ENCODE measurements at places on chromosomes 4 and X.

- no peak for DNase-seq
These were observed 115.0 kb upstream of the TBL1X start for GRCh38 chrX:9349572-9350494.

DNA sequence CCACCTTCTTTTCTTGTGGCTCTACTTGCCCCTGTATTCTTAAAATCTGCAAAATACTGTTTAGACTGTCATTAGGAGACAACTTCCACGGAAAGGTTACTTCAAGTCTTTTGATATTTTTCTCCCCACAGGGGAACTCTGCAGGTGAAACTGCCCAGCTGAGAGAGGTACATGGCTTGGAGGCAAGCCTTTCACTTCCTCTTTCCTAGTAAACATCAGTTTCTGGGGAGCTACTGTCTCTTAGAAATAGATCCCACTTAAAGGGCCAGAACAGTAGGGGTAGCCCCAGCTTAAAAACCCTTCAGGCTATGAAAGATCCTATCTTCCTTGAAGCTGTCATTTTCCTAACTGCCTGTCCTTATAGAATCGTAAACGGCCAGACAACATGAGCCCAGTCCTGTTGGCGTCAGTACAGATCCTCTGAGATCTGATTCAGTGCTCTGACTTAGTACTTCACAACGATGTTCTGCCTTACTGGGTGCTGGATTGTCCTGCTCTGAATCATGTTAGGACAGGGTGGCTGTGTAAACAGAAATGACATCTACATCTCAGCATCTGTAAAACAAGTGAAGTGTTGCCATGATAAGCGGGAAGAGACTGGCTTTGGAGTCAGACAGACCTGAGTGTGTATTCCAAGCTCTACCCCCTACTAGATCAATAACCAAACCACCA lies 102.1 kb downstream of the ITIH6 start:
- DNase-seq, result no peak

GRCh38 chr4:3332498-3332897 lies 39.7 kb downstream of the RGS12 start:
- no peak for DNase-seq

DNA sequence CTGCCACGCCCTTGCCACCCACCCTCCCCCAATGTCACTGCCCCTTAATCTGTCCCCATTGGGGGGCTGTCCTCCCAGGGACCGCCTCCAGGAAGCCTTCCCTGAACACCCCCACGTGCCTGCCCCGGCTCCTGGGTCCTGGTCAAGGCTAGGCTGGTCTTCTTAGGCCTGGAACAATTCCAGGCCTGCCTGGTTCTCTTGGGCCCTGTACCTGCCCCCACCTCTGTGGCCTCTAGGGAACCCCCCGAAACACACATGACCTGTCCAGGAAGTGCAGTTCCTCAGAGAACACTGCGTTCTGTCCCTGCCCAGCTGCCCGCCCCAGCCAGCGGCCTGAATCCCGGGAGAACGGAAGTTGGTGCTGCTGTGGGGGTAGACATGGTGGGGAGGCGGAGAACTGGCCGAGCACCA lies 5.1 kb downstream of the MXD4 start:
- DNase-seq, result no peak
